ENCODE measurements at places on chromosomes 2 and 18.

- no peak for DNase-seq
Measured at GRCh38 chr2:21379140-21379539, 255.4 kb downstream of the TDRD15 start.

GRCh38 chr2:10634495-10634894 lies 55.3 kb downstream of the NOL10 start:
- no peak for DNase-seq

GRCh38 chr2:239661334-239662312 lies 260.8 kb upstream of the HDAC4 start:
- DNase-seq = no peak

DNA sequence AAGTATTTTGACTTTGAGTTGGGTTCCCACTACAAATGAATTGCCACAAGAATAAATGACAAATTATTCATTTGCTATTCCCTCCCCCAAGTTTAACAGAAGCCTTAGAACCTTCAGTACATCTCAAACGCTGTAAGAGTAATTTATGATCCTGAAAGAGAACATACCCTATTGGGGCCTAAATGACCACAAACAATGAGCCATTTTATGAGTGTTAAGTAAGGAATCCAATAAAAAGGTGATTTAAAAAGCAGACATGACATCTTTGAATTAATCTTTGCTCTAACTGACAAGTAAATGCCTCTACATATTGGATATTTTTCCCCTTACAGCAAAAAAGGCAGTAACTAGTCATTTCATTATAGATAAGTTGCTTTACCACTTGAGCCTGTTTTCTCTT lies 136.9 kb downstream of the NRXN1 start:
- no peak for DNase-seq

Data from naive thymus-derived CD8-positive, alpha-beta T cell (primary cell).